T follicular helper cell (primary cell): ENCODE measurements at places on chromosomes 16 and 17.

- DNase-seq, result no peak
These were observed 27.0 kb upstream of the ANKRD40CL start for GRCh38 chr17:50794361-50794760.

- DNase-seq, result no peak
These were observed 1.7 kb downstream of the WBP2 start for GRCh38 chr17:75853433-75853832.

DNA sequence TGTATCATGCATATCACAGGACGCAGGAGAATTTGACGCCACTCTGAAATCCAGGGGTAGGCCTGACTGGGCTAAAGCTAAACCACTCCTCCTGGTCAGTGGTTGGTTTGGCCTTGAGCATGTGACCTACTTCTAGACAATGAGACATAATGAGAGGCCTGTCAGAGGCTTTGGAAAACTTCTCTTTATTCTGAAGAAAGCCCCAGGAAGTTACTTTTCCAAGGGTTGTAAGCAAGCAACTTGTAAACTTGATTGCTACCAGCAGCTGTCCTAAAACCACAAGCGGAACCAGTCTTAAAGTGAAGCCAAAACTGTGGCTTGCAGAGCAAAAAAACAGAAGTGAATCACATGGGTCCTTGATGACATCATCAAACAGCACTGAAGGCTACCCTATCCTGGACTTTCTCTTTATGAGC lies 138.2 kb upstream of the COX10 start:
- DNase-seq, result no peak

GRCh38 chr17:74288785-74289184 lies 14.8 kb downstream of the DNAI2 start:
- no peak for DNase-seq

DNA sequence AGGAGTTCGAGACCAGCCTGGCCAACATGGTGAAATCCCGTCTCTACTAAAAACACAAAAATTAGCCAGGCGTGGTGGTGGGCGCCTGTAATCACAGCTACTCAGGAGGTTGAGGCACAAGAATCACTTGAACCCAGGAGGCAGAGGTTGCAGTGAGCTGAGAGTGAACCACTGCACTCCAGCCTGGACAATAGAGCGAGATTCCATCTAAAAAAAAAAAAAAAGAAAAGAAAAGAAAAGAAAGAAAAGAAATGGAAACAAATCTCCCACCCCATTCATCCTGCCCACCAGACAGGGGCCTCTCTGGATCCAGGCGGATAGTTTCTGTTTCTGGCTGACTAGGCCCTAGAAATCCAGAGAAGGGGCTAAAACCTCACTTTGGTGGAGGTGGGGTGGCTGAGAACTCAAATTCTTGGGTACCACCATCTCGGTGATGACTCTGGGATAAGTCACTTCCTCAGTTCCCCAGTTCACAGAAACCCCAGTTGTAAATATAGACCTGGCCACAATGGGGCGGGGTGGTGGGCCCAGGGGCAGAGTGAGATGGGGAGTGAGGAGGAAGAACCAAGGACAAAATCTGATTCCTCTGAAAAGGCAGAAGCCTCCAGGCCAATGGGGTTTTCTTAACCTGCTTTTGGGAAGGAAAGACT lies 22.2 kb downstream of the SOCS1 start:
- no peak for DNase-seq

- DNase-seq, result no peak
These were observed 84.6 kb downstream of the MRTFB start for GRCh38 chr16:14155572-14156190.

DNA sequence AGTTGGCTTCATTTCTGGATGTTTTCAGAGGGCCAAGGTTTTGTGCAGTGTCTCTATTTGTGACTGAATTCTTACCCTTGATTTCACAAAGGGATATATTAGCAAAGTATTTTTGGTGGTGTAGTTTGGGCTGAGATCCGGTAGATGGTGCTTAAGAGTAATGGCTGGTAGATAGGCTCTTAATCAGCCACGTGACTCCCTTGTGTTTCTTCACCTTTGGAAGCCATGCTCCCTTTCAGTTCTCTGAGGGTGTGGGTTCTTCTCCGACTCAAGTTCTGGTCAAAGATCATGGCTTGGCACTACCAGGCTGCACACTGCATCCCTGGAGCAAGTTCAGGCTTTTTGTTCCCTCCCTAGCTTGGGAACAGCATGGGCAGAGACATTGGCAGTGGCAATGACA lies 887.3 kb downstream of the CDH8 start:
- no peak for DNase-seq

DNA sequence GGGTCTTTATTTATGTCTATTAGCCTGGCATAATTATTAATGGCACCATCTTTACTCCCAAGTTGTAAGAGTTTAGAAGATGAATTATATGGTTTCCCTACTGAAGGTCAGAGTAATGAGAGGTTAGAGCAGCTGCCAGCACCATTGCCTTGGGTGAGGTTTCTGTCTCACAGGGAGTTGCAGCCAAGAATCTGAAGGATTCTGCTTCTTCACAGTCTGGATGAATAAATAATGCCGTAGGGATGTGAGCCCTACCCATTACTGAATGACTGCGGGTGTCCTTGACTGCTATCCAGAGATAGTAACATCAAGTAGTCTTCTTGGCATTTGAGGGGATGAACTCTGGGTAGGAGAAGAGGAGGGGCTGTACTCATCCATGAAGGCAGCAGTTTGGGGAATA lies 52.8 kb upstream of the SMIM36 start:
- DNase-seq, result no peak

DNA sequence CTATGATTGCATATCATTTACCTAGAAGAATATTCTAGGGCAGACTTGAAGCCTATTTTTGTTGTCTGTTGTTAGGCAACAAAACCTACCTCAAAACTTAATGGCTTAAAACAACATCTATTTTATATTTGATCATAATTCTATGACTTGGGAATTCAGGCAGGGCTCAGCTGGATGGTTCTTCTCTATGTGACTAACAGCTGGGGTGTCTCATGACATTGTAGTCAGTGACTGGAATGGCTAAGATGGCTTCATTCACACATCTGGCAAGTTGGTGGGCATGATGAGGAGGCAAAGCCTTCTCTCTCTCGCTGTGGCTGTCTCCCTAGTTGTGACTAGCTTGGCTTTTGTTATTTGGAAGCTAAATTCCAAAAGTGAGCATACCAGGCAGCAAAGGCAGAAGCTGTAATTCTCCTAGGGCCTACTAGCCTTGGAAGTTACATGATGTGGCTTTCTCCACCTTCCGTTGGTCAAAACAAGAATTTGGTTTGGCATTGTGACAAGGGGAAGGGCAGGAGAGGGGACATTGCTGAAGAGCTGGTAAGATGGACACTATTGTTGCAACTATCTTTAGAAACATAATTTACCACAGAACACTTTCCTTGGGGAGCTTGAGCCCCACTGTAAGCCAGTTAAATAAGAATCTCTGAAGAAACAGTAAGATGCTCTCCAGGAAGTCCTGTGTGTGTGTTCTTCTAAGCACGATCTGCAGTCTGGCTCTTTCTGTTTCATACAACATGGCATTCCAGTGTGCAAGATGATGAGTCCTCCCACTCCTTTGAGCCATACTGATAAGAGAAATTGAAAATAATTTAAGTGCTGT lies 39.4 kb downstream of the ZNRF1 start:
- DNase-seq, result no peak

DNA sequence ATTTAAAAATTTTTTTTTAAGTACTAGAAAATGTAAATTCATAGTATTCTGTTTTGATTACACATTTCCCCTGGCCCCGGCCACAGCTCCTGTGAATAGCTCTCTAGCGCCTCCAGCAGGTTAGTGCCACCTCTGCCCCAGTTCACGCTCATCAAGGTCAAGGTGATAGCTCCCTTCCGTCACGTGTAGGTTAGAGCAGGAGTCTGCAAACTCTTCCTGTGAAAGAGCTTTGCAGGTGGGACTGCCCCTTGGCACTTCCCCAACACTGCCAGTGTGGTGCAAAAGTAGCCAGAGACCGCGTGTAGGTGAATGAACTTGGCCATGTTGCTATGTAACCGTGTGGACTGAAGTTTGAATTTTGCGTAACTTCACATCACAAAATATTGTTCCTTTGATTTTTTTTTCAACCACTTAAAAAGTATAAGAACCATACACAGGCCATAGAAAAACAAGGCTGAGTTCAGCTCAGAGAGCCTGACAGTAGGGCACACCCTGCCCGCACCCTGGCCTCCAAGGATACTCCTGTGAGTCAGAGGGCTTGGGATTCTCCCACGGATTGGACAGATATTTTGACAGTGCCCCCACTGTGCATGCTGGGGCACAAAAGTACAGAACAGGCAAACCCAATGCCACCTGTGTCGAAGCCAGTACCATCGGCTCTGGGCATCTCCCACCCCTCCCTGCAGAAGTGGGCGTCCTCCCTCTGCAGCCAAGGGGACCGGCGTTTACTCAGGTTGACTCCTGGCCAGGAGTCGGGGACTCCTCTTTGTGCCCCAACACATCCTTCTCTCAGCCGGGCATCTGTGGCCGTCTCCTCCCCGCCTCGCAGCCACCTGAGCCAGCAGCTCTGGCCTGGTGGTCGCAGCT lies 92.0 kb upstream of the CHMP6 start:
- peak; percentile 65 for DNase-seq
